ENCODE measurements at places on chromosomes 11 and 22.

GRCh38 chr11:128052912-128053641 is 534.3 kb downstream of the ETS1 start:
- peak; percentile 66 for DNase-seq

GRCh38 chr11:68118706-68119448 is 2.3 kb downstream of the CHKA start:
- no peak for DNase-seq

- DNase-seq: no peak
Observed at GRCh38 chr11:128830290-128831173, 36.6 kb downstream of the KCNJ1 start.

DNA sequence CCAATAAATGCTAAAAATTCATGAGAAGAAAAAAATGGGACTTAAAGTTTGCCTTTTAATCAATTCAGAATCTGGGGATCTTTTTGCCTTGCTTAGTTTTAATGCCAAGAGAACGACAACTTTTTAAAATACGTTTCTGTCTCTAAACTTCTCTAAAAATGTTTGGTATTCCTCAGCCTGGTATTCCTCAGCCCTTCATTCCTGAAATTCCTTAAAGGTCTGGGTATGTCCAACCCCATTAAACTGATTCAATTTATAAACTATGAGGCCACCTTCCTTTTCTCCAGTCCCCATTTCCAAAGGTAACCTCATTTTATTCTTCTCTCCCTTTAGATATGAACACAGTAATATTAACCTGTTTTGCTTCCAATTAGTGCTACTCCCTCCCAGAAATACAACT is 16.6 kb downstream of the POLA2 start:
- DNase-seq: no peak

DNA sequence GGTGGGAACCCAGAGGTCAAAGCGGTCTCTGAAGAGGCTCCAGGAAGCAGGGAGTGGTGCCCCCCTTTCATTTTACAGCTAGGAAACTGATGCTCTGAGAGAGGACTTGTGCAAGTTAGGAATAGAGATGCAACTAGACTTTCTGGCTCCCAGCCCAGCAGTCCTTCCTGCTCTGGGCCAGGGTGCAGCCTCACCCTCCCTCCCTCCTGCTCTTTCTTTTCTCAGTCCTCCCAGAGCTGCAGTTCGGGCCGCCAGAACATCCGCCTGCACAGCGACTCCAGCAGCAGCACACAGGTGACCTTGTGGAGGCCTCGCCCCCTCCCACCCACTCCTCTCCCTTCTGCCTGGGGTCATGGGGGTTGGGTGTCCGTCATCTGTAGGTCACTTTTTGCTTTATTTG is 51.5 kb downstream of the LHFPL7 start:
- peak; percentile 57 for DNase-seq

GRCh38 chr11:123601743-123602142 is 52.7 kb downstream of the SCN3B start:
- no peak for DNase-seq

DNA sequence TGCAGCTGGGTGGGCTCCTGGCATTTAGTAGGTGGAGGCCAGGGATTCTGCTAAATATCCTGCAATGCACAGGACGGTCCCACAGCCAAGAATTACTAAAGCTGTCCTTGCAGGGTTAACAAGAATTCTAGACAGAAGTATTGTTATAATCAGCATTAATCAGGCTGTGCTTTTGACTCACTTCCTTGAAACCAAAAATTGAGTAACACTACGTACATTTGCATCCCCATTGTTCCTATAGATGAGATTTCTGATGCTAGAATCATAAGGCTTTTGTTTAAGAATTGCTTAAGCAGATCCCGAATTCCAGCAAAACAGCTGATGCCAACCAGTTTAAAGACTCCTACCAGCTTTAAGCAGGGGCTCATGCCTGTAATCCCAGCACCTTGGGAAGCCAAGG is 11.4 kb downstream of the SLC6A5 start:
- DNase-seq: no peak

DNA sequence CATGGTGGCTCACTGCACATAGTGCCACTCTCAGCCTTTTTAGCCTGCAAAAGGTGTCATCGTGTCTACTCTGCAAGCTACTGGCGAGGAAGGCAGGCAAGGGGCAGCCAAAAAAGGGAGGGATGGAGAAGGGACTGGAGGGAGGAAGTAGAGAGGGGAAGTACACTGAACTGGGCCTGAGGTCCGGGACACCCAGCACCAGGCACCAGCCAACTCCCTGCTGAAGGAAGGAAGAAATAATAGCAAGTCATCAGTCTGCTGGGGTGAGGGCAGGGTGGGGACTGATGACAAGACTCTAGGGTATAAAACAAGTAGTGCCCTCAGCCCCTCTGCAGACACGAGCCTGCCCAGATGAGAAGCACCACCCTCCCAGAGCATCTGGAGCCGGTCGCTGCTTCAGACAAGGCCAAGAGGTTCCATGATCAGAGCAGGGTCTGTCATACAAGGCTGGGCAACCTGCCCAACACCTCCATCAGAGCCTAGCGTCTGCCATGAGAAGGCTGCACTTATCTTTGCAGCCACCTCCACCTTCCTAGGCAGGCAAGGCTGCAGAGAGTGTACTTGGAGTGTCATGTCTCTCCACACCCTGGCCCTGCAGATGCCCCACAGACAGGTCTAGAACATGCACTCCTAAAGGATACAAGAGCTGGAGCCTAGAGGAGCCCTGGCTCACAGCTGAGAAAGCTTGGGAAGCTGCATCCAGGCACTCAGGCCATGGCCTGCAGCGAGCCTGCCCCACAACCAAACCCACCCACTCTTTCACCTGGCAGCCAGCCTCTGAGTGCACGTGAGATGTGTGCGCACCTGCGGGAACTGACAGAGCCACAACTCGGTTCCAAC is 9.0 kb upstream of the COMT start:
- no peak for DNase-seq

DNA sequence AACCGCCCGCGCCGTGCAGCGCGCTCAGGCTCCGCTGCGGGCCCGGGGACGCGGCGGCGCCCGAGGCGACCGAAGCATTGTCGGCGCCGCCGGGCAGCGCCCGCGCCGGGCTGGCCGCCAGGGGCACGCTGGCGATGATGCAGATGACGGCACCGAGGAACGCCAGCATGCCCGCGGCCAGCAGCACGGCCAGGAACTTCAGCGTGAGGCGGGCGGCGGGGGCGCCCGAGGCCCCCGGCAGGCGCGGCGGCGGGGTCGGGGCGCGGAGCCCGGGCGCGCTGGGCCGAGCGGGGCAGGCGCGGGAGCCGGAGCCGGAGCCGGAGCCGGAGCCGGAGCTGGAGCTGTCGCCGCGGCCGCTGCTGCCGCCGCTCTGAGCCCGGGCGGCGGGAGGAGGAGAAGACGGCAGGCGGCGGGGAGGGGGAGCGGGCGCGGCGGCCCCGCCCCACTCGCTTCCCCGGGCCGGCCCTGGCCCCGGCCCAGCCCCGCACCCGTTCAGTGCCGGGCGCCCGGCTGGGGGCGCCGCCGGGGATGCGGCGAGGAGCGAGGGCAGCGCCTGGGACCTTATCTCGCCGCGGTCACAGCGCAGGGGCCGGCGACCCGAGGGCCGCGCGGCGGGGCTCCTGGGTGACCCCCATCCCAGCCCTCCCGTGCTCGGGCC is at the start of gene NPTXR:
Gene NPTXR, minus strand, starts transcription at position 372 of the 658 bp plus-strand sequence.
- peak; percentile 16 for DNase-seq

DNA sequence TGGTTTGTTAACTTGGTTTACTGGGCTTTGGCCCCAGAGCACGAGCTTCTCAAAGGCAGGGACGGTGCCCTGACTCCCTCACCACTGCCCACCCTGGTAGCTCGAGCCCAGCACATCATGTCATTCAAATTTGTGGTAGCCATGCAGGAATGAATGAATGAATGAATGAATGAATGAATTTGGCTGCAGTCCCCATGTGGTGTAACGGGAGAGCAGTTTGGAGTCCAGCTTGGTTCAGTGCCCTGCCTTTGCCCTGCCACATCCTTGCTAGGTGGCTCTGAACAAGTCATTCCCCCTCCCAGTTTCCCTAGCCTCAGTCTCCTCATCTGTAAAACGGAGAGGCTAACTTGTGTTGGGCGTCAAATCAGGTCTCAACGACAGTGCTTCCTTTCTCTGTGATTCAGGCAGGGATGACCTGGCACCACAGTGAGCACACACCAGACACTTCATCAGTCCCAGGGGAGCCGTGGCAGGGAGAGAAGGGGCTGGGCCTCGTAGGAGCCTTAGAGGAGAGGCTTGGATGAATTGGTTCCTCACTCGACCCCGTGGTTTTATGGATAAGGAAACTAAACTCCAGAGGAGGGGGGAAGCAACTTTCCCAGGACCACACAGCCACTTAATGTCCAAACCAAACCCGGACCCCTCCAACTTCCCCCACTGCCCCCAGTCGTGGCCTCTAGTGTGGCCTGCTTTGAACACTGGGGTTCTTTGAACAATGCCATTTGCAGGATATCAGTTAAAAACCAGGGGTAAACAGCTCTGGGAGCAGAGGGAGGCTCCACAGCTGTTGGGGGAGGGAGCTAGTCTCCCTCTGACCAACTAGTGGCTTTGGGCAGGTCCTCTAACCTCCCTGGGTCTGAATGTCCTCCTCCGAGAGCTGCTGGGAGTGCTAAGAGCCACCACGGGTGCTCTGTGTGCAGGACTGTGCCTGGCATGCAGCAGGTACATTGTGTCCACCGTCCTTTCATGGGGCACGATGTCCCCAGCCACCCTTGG is 86.2 kb downstream of the CACNA1I start:
- no peak for DNase-seq

DNA sequence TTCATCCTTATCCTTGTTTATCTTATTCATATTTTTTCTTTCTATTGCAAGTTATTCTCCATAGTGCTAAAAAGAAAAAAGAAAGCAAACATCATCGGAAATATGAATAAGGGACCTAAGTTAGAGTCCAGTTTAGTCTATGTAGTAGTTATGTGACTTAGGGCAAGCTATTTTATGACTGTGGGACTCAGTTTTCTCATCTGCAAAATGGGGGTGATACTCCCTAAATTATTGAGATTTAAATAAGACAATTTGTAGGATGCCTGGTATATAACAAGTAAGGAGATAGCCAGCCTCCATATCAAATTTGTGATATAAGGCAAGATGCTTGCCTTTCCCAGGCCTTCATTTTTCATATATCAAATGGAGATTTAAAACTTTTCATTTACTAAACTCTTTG is 69.5 kb downstream of the MAML2 start:
- no peak for DNase-seq

DNA sequence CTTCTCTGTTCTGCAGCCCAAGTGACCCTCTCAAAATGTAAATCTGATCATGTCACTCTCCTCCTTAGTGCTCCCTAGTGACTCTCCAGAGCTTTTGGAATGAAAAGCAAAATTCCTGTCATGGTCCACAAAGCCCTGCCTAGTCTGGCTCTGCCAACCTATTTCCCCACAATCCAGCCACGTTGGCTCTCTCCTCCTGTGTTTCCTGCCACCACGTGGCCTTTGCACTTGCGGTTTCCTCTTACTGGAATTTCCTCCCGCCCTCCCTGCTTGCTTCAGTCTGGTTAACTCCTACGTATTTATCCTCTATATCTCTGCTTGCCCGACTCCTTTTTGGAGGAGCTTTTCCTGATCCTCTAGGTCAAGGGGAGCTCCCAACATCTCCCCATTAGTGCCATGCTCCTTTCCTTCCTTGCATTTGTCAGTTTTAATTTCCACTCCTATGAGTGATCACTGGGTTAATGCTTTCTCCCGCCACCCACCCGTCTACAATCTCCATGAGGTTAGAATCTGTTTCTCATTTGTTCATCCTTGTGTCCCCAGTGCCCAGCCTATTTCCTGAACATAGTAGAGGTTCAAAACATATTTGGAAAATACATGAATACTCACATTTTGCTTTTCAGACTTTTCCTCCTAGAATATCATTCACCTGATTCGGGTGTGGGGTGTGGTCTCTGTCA is 11.5 kb downstream of the NNMT start:
- peak; percentile 94 for DNase-seq

DNA sequence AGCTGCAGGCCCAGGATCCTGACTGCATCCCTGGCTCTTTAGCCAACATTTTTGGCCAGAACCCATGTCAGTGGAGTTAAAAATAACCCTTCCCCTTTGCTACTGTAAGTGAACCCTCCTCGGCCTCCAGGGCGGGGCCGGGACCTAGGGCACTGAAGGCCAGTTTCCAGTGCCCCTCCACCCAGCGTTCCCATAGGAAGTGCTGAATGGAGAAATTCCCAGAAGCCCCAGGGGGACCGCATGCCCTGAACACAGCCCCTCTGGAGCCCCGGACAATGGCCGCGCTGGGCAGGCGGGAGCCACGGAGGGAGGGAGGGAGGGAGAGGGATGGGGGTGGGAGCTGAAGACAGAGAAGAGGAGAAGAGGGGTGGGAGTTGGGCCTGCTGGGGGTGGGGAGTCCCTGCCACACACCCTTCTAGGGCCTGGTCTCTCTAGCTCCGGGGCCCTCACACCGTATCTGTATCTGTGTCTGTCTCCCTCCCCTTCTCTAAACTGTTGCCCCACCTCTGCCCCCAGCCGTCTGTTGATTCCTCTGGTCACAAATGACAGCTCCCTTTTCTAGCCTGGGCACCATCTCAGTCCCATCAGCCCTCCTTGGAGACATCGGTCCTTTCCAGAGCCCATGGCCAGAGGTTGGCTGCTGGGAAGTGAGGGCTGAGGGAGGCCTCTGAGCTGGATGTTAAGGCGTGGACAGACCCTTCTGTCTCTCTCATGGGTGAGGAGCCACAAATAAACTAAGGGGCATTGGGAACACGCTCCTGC is 10.9 kb downstream of the PDGFB start:
- no peak for DNase-seq
